ENCODE measurements at places on chromosomes 6 and 20.

DNA sequence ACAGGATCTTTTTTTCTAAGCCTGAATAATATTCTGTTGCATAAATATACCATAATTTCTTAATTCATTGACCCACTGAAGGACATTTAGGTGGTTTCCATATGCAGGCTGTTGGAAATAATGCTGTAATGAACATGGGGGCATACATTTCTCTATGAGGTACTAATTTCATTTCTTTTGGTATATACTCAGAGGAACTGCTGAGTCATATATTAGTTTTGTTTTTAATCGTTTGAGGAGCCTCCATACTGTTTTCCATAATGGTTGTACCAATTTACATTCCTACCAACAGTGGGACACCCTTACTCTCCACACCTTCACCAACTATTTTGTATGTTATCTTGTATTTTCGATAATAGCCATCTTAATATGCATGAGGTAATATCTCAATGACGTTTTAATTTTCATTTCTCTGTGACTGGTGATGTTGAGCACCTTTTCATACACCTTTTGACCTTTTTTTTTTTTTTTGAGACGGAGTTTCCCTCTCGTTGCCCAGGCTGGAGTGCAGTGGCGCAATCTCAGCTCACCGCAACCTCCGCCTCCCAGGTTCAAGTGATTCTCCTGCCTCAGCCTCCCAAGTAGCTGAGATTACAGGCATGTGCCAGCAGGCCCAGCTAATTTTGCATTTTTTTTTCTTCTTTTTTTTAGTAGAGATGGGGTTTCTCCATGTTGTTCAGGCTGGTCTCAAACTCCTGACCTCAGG lies 187.4 kb downstream of the RNGTT start:
- no peak for DNase-seq

- DNase-seq = no peak
Measured at GRCh38 chr6:165644586-165645266, 18.3 kb downstream of the PDE10A start.

DNA sequence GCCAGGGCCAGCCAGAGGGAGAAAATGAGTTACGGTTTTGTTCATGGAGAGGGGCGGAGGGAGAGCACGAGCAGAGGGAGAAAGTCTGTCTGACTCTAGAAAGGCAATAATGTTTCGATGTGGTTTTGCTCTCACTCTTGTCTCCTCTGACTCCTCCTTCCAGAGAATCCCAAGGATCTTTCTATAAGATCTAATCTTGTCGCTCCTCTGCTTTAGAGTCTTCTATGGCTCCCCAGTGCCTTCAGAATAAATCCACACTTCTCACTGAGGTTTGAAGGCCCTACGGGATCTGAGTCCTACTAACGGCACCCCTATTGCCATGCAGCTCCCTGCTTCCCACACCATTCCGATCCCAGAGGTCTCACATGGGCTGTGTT lies 66.8 kb downstream of the KCNB1 start:
- no peak for DNase-seq

GRCh38 chr6:88263591-88263990 lies 97.4 kb upstream of the CNR1 start:
- no peak for DNase-seq

GRCh38 chr20:56360908-56361205 lies 2.1 kb downstream of the FAM210B start:
- no peak for DNase-seq

DNA sequence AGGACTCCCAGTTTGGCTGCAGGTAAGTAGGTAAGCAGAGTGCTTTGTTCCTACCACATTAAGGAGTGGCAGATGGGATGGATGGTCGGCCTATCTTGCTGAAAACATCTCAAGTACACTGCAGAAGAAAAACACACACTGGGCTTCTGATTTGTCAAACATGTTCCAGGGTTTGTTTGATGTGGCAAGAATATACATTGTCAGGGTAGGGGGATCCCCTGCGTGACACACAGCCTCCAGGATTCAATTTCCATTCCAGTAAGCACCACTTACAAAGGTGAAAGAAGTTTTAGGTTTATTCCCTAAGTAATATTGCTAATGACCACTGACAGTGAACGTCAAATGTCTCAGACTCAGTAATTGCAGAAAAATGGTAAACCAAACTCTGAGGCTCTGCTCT lies 26.0 kb upstream of the KIF16B start:
- no peak for DNase-seq

DNA sequence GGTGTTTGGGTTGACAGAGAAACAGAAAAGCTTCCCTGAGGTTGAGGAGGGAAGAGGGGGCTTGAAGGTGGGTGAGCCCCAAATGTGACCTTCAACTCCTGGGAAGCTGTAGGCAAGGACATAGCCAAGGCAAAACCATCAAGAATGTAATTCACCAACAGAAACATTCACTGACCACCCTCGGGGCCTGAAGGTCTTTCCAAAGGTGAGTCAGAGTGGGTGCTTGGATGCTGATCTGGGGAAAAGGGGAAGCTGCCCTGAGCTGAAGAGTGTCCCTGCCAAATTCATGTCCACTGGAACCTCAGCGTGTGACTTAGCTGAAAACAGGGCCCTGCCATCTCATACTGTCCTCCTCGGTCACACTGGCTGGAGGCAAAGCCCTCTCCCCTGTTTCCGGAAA lies 234.2 kb upstream of the SULF2 start:
- DNase-seq = no peak

GRCh38 chr6:127635091-127635490 lies 58.1 kb downstream of the C6orf58 start:
- DNase-seq = no peak

DNA sequence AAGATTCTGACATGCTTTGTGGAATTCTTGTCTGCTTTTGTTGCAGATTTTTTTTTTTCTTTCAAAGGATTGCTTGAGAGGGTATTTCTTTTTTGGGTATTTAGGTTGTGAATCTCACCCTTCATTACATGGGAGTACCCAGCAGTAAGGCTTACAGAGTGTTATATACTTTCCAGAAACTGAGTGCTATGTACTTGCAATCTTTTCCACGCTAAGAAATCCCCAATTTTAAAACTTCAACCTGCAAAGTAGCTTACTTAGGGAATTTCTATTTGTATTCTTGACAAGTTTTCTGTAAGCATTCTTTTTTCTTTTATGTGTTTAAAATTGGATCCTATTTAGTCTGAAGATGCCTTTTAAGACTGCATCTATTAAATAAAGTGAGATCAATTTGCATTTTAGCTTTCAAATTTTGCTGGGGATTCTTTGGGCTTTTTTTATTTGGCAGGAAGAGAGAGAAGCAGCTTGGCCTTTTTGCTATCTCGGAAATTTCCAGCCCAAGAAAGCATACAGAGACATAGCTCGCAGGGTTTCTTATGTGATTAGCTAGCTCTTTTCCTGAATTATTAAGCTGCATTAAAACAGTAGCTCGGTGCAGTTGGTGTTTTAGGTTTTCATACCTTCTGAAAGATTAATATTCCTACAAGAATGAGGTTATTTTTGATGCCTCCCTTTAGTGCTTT lies 42.6 kb downstream of the KCNS1 start:
- no peak for DNase-seq

- DNase-seq = no peak
Measured at GRCh38 chr6:43045371-43045930, 8.2 kb downstream of the CUL7 start.

GRCh38 chr6:8619853-8620252 lies 184.5 kb upstream of the SLC35B3 start:
- DNase-seq = no peak

DNA sequence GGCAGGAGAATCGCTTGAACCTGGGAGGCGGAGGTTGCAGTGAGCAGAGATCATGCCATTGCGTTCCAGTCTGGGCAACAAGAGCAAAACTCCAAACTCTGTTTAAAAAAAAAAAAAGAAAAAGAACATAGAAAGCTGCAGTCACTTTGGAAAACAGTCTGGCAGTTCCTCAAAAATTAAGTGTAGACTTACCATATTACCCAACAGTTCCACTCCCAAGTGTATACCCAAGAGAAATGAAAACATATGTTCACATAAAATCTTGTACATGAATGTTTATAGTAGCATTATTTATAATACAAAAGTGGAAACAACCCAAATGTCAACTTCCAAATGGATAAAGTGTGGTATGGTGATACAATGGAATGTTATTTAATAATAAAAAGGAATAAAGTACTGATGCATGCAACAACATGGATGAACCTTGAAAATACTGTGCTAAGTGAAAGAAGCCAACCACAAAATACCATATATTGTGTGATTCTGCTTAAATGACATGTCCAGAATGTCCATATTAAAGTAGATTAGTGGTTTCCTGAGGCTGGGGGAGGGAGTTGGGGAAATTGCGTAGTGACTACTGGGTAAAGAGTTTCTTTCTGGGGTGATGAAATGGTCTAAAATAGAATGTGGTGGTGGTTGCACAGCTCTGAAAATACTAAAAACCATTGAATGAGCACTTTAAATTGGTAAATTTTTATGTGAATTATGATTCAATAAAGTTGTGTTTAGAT lies 62.9 kb downstream of the SUN5 start:
- DNase-seq = no peak

DNA sequence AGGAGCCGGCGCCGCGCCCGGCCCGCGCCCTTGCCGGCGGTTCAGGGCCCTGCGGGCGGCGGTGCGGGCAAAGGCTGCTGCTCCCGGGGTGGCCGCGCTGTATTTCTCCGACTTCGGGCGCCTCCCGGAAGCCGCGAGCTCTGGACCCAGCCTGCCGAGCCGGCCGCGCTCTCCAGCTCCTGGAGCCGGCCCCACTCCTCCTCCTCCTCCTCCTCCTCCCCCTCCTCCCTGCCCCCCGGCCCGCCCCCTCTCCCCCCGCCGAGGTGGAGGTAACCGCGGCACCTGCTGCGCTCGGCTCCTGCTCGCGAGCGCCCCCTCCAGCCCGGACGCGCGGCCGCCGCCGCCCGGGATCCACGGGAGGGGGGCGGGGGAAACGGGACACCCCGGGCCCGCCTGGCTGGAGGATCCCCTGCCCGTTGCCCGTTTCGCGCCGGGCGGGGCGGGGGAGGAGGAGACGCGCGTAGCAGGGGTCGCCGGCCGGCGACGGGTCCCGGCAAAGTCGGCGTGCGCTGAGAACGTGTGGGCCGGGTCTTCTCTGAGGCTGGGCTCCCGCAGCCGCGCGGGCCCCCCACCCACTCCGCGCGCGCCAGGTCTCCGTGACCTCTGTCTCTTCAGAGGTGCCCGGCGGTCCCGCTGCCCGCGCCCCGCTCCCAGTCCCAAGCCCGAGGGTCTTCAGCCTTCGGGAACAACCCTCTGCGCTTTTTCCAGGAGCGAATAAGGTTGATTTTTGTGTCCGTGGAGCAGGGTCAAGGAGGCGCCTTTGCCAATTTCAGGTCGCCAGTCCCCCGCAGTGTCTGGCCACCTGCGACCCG lies at the start of gene SLC22A23:
Gene SLC22A23 (minus strand): TSS at position 153 of the 812 bp plus-strand sequence. CDS start 491 bp downstream, outside the sequence.
- DNase-seq = peak; percentile 47

DNA sequence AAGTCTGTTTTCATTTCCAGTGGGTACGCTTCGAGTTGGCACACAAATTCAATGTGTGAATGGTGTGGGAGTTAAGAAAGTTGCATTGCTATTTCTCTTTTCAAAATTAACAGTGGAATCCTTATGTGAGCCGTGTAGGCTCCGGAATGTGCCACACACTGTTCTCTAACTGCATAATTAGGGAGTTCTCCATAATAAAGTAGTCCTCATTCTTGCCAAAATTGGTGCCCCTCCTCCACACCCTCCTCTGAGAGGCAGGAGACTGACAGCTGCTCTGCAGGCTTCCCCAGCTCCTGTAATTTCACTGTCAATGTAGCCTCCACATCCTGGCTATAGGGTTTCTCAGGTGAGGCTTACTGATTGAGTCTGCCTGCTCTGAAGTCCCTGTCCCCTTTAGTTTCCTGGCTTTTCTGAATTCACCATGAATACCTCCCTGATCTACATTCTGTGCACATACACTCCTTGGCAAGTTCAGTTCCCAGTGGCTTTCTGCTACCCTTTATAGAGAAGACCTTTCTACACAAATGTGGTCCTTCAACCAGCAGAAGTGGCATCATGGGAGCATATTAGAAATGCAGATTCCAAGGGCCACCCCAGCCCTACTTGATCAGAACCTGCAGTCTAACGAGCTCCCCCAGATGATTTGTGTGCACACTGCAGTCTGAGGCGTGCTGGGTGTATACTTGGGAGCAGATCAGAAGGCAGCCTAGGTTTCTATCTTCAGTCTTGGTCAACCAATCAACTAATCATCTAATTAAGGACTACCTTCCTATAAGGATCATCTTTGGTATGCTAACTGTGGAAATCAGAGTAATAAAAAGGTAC lies 19.9 kb upstream of the CCN6 start:
- DNase-seq = no peak

DNA sequence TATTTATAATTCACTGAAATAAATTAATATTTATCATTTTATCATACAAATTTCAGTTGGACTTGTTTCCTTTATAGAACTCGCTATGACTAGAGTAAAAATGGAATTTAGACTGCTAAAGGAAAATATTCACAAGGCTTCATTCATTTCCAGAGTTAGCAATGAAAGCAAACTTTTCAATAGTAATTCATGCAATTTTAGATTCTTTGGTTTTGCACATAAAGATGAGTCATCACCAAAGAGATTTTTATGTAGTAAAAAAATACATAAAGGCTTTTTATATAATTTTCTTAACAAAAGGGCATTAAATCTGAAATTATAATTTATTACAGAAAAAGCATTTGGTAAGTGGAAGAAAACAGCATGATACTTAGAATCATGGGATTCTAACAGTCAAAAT lies 37.2 kb upstream of the STXBP5 start:
- no peak for DNase-seq

DNA sequence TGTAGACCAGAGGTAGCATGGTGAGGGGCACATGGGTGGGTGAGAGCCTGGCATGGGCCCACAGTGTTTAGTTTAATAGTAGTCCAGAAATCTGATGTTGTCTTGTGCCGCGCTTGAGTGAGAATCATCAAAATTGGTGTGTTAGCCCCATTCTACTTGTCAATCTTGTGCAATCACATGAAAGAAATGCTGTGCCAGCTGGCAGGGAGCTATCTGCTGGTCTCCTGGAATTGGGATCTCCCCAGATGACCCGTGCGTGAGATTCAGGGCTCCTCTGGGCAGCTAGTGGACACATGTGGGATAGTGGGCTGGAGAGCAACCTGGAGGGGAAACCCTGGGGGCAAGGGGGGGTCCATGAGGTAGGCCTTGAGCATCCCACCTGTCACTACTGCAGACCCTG lies 43.5 kb upstream of the ZFP64 start:
- no peak for DNase-seq

GRCh38 chr6:106466211-106466610 lies 105.7 kb downstream of the CRYBG1 start:
- no peak for DNase-seq

DNA sequence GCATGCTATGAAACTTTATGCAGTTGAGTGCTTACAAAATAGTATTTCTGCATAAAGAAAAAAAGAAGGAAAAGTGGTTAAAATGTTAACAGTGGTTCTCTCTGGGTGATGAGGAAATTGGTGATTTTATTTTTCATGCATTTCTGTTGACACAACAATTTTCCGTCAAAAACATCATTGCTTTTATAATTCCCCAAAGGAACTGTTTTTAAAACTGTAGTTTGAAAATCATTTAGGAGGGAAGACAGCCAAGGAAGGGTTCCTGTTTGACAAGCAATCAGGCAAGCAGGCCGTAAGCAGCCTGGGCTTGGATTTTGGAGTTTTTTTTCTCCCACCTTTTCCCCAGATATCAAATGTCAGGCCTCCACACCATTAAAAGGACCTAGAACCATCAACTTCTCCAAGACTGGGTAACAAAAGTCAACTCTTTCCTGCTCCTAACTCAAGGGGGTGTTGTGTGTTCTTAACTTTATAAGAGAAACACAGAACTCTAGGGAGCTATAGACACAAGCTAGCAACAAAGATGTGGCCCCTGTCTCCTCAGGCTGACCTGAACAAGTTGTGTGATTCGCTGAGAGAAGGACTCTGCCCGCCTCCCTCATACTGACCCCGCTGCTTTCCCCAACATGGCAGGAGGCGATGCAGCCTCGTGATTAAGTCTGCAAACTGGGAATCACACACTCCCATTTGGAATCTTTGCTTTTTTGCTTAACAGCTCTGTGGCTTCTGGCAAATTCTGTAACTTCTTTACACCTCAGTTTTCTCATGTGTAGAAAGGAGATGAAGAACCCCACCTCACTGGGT lies 146.6 kb downstream of the BCAS1 start:
- no peak for DNase-seq
